ENCODE measurements at places on chromosomes 6 and 20. TPM values are rescaled to one million over a fixed set of nuclear protein-coding genes. Genes with fewer than 3 reads are reported as not detected.

MAS1 gene
- 0.49 TPM for total RNA-seq

GRCh38 chr20:34215711-34216381 lies 25.4 kb upstream of the ASIP start:
- H3K36me3 ChIP-seq = no peaks in the 10 kb centered on the region
- H3K27ac ChIP-seq = peak overlapping the region; percentile 68
- H3K27me3 ChIP-seq = no peaks in the 10 kb centered on the region
- H3K4me1 ChIP-seq = peaks cover 12% of the 10 kb centered on the region
- H3K4me3 ChIP-seq = peak overlapping the region; percentile 44

DNA sequence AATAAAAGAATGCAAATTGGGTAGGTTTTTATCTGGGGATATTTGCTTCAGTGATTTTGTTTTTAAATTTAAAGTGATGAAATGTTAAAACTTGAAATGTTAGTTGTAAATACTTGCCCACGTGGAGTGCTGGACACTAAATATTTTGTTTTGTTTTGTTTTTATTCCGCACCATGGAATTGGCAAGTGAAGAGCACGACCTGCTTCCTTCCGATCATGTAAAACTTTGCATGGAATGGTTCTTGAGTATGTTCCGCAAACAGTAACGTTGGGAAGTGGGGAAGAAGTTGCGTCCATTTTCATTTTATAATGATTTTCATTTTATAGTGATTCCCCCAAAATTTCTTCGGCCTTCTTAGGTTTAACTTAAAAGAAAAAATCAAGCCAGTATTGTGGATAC lies 765 bp downstream of the IRAK1BP1 start:
- DNase-seq = no peak
- H3K27ac ChIP-seq = peak overlapping the region; percentile 53
- no peaks in the 10 kb centered on the region for H3K36me3 ChIP-seq
- H3K27me3 ChIP-seq = no peaks in the 10 kb centered on the region
- peaks cover 9% of the 10 kb centered on the region for H3K4me1 ChIP-seq
- H3K4me3 ChIP-seq = peak overlapping the region; percentile 78

GRCh38 chr6:127497410-127497809 lies 21.7 kb downstream of the MTCL3 start:
- no peak overlapping the region for H3K4me3 ChIP-seq
- H3K27ac ChIP-seq = no peak overlapping the region
- H3K36me3 ChIP-seq = no peaks in the 10 kb centered on the region
- H3K27me3 ChIP-seq = no peaks in the 10 kb centered on the region

DNA sequence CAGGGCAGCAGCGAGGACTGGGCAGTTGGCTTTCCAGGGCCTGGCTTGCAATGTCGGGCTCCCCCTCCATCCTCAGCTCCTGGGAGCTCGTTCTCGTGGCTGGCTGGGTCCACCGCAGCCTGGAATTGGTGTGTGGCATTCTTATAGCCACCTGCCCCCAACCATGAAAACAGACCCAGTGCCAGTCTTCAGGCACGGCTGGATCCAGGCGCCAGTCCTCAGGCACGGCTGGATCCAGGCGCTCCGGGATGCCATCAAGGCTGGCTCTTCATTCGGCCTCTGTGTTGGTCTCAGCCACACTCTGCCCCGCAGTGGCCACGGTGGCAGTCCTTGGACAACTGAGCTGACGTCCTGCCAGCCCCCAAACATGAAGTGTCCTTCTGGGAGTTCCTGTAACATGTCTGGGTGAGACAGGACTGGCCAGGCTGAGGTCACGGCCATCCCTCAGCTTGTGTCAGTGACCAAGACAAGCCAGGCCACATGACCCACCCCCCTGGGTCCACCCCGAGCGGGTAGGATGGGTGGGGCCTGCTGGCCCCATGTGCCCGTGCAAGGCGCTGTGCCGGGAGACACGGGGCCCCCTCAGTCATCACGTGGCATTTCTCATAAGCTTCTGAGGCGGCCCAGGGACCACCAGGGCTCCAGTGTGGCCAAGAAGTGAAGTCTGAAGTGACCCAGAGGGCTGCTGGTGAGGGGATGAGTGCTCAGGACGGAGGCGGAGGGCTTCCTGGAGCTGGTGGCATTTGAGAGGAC lies 99.0 kb downstream of the TAF4 start:
- peaks cover 8% of the 10 kb centered on the region for H3K4me1 ChIP-seq
- H3K36me3 ChIP-seq = no peaks in the 10 kb centered on the region
- no peak overlapping the region for H3K27ac ChIP-seq
- no peaks in the 10 kb centered on the region for H3K27me3 ChIP-seq

All from vagina (tissue), 2 donors.